ENCODE measurements at places on chromosomes 16 and 17. TPM values are rescaled to one million over a fixed set of nuclear protein-coding genes. Genes with fewer than 3 reads are reported as not detected.
A peak's percentile ranks its signal among the peaks of the same experiment; 100 is the strongest.

GRCh38 chr16:30063278-30063892 is 2.2 kb upstream of the ALDOA start:
- peaks cover 45% of the 10 kb centered on the region for H3K4me1 ChIP-seq
- H3K27me3 ChIP-seq: no peaks in the 10 kb centered on the region
- peaks cover 11% of the 10 kb centered on the region for H3K36me3 ChIP-seq
- DNase-seq: no peak

DNA sequence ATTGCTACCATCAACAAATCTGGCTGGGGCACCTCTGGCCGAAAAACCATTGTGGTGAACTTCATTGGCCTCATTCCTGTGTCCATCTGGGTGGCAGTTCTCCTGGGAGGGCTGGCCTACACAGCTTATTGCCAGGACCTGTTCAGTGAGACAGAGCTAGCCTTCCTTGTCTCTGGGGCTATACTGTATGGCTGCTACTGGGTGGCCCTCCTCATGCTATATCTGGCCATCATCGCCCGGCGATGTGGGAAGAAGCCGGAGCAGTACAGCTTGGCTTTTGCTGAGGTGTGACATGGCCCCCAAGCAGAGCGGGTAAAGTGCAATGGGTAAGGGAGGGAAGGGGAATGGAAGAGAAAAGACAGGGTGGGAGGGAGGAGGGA is 9.5 kb downstream of the HAS3 start:
- peaks cover 22% of the 10 kb centered on the region for H3K4me1 ChIP-seq
- H3K4me3 ChIP-seq: no peak overlapping the region

DNA sequence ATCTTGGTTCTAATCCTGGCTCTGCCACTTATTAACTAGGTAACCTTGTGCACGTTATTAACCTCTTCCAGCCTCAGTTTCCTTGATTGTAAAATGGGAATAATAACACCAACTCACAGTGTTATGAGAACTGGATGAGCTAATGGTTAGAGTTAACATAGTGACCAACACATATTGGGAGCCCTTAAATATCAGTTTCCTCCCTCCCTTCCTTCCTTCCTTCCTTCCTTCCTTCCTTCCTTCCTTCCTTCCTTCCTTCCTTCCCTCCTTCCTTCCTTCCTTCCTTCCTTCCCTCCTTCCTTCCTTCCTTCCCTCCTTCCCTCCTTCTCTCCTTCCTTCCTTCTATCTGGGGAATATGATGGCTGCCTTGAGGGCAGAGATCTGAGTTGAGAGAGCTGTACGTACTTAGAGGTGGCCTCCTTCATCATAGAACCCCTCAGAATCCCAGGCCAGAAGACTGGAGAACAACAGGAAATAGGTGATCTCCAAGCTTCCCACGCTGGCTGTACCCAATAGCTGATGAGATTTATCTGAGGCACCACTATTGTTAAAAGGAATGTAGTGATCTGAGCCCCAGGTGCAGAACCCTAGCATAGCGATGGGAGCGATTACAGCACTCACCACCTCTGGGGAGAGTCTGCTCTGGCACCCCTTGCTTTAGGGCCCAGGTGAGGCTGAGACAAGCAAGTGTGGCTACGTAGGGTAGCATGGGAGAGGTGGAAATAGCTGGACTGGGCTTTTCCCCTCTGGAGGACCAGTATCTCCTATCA is 26.2 kb downstream of the CCR7 start:
- no peak for DNase-seq
- H3K36me3 ChIP-seq: no peaks in the 10 kb centered on the region
- peaks cover 96% of the 10 kb centered on the region for H3K4me1 ChIP-seq
- no peak overlapping the region for H3K4me3 ChIP-seq
- peak overlapping the region; percentile 70 for H3K27ac ChIP-seq

DNA sequence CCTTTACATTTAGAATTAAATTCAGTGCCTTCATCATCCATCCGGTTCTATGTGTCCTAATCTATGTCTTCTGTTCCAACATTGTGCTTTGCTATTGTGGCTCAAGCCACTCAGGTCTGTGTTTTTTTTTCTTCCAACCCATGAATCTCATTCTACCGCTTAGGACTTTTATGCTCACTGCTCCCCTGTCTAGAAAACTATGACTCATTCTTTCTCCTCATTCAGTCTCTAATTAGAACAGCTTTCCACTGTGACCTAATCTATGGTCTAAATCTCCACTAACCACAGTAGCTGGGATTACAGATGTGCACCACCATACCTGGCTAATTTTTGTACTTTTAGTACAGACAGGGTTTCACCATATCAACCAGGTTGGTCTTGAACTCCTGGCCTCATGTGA is 418.7 kb downstream of the KCNJ2 start:
- no peaks in the 10 kb centered on the region for H3K27me3 ChIP-seq
- H3K4me1 ChIP-seq: no peaks in the 10 kb centered on the region
- no peaks in the 10 kb centered on the region for H3K36me3 ChIP-seq
- DNase-seq: no peak
- no peak overlapping the region for H3K4me3 ChIP-seq

DNA sequence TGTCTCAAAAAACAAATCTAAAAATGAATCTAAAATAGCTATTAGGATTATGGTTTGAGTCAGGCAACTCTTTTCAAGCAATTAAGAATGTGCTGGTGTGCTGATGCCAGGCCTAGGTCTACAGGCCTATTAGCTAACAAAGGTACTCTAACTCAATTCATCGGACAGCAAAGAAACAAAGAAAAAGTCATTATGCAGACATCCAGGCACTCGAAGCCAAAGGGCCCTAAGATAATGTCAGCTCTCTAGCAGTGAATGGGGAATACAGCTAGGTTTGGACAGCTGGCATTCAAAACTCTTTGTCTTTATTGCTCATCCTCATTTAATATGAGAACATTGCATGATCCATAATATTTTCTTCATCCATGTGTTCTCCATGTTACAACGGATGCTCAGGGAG is 108.5 kb downstream of the TMEM114 start:
- H3K4me3 ChIP-seq: no peak overlapping the region
- DNase-seq: no peak

- H3K27ac ChIP-seq: peak overlapping the region; percentile 51
- no peak overlapping the region for H3K4me3 ChIP-seq
- no peaks in the 10 kb centered on the region for H3K36me3 ChIP-seq
- H3K27me3 ChIP-seq: peaks cover 6% of the 10 kb centered on the region
Observed at GRCh38 chr16:68762996-68763756, 26.1 kb downstream of the CDH1 start.

GRCh38 chr16:24509536-24509935 is 29.8 kb upstream of the RBBP6 start:
- H3K4me1 ChIP-seq: no peaks in the 10 kb centered on the region
- no peak for DNase-seq
- H3K27me3 ChIP-seq: peaks cover 5% of the 10 kb centered on the region
- H3K27ac ChIP-seq: no peak overlapping the region
- H3K36me3 ChIP-seq: no peaks in the 10 kb centered on the region

DNA sequence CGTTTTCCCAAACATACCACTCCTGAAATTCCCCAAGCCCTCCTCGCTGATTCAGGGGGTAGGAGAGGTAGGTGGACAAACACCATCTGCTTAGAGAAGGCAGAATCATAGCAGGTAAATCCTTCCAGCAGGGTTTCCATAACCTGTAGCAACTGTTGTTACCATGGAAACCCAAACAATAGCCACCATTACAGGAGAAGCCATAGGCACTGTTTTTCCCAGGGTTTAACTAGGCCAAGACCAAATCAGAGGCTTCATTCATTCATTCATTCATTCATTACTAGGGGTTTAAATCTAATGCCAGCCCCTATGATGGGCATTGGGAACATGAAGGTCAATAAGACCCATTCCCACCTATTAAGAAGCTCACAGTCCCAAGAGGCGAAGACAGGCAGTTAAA is 25.5 kb upstream of the CIITA start:
- H3K27me3 ChIP-seq: no peaks in the 10 kb centered on the region
- no peak overlapping the region for H3K27ac ChIP-seq
- no peaks in the 10 kb centered on the region for H3K36me3 ChIP-seq
- no peak for DNase-seq
- no peaks in the 10 kb centered on the region for H3K4me1 ChIP-seq

DNA sequence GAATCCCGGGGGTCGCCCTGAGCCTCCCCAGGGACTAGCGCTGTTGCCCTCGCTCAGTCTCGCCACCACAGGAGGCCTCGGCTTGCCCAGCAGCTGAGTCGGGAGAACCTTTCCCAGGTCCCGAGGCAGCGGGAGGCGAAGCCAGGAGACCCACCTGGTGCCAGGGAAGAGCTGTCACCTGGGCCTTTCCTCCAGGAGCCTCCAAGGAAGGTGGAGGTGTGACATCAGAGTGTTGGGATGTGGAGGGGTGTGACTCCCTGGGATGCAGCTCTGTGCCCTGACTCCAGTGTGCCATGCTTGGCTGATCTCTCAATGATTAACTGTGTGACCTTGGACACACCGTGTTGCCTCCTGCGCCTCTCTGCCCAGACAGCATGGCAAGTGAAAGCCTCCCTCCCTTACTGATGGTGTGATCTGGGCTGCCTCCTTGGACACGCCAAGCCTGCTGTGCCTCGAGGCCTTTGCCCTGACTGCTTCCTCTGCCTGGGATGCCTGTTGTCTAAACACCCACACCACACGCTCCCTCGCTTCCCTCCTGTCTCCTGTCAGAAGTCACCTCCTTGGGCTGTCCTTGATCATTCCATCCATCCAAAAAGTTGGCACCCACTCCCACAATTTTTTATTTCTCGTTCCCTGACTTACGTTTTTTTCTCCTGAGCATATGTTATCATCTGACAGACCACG is 88.0 kb downstream of the CMIP start:
- peak overlapping the region; percentile 84 for H3K27ac ChIP-seq
- H3K4me1 ChIP-seq: peaks cover 40% of the 10 kb centered on the region
- H3K36me3 ChIP-seq: no peaks in the 10 kb centered on the region
- no peak overlapping the region for H3K4me3 ChIP-seq
- no peak for DNase-seq

- H3K36me3 ChIP-seq: peaks cover 86% of the 10 kb centered on the region
- H3K27ac ChIP-seq: no peak overlapping the region
- H3K4me3 ChIP-seq: no peak overlapping the region
- no peaks in the 10 kb centered on the region for H3K4me1 ChIP-seq
- no peaks in the 10 kb centered on the region for H3K27me3 ChIP-seq
Observed at GRCh38 chr16:75614066-75614897, 8.8 kb downstream of the ADAT1 start.

- H3K27ac ChIP-seq: no peak overlapping the region
- DNase-seq: no peak
- no peak overlapping the region for H3K4me3 ChIP-seq
- no peaks in the 10 kb centered on the region for H3K27me3 ChIP-seq
- peaks cover 2% of the 10 kb centered on the region for H3K4me1 ChIP-seq
- H3K36me3 ChIP-seq: no peaks in the 10 kb centered on the region
Observed at GRCh38 chr17:46958041-46958591, 20.9 kb downstream of the RPRML start.

GRCh38 chr17:378068-378467 is 25.5 kb upstream of the RPH3AL start:
- H3K27me3 ChIP-seq: no peaks in the 10 kb centered on the region
- no peaks in the 10 kb centered on the region for H3K36me3 ChIP-seq
- no peak for DNase-seq
- peaks cover 12% of the 10 kb centered on the region for H3K4me1 ChIP-seq

NDRG4 gene
- 70.3 TPM for total RNA-seq

DNA sequence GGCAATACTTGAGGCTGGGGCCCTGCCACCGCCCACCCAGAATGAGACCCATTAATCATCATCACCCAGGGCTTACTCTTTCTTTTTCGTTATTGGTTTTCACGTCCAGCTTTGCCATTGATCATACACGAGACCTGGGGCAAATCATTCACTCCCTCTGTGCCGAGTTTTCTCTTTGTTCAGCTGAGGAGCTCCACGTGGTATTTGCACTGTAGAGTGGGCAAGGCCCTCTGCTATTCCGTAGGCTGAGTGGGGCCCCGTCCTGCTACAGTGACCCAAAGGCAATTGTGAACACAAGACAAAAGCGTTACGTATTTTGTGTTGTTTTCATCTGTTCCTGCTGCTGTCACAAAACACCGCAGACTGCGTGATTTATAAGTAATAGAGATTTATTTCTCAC is 23.6 kb upstream of the CBX2 start:
- DNase-seq: no peak
- H3K4me1 ChIP-seq: no peaks in the 10 kb centered on the region
- no peaks in the 10 kb centered on the region for H3K36me3 ChIP-seq
- no peak overlapping the region for H3K4me3 ChIP-seq

DNA sequence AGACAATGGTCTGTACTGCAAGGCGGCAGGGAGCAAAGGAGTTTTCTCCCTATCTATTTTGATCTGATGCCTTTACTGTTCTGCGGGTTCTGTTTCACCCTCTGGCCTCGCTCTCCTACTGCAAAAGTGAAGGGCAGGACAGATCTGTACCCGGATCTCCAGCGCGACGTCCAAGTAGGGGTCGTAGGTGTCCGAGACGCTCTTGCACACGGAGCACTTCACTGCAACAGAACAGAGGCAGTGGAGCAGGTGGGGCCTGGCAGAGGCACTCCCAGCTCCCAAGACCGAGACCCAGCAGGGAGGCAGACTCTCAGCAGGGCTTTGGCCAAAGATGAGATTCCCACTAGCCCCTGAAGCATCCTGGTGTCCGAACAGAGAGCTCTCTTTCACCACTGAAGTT is 19.8 kb downstream of the USP36 start:
- peaks cover 7% of the 10 kb centered on the region for H3K4me1 ChIP-seq
- no peak overlapping the region for H3K4me3 ChIP-seq
- no peak overlapping the region for H3K27ac ChIP-seq
- H3K27me3 ChIP-seq: no peaks in the 10 kb centered on the region

DNA sequence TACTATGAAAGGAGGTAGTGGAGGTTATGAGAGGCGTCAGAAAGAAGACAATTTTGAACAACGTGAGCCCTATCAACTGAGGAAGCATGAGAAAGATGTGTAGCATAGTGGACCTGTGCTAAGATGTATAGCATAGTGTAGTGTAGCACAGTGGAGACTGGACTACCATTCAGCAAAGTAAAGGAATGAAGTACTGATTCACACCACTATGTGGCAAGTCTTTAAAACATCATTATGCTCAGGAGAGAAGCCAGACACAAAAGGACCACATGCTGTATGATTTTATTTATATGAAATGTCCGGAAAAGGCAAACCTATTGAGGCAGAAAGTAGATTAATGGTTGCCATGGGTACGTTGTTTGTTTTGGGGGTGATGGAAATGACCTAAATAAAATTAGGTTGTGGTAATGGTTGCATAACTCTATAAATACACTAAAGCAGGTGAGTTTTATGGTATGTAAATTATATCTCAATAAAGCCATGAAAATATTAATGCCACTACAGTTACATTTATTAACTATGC is 20.4 kb upstream of the XYLT1 start:
- H3K27ac ChIP-seq: no peak overlapping the region
- DNase-seq: no peak
- H3K4me1 ChIP-seq: no peaks in the 10 kb centered on the region

FN3K gene
- total RNA-seq: 2.0 TPM

GRCh38 chr16:77396461-77396860 is 38.4 kb downstream of the ADAMTS18 start:
- DNase-seq: no peak
- no peaks in the 10 kb centered on the region for H3K4me1 ChIP-seq
- no peak overlapping the region for H3K27ac ChIP-seq
